ENCODE measurements at places on chromosomes 7 and 10.

GRCh38 chr7:154978017-154978416 lies 24.9 kb downstream of the PAXIP1 start:
- DNase-seq, result no peak

GRCh38 chr10:19317952-19318351 lies 269.4 kb downstream of the MALRD1 start:
- DNase-seq, result no peak

DNA sequence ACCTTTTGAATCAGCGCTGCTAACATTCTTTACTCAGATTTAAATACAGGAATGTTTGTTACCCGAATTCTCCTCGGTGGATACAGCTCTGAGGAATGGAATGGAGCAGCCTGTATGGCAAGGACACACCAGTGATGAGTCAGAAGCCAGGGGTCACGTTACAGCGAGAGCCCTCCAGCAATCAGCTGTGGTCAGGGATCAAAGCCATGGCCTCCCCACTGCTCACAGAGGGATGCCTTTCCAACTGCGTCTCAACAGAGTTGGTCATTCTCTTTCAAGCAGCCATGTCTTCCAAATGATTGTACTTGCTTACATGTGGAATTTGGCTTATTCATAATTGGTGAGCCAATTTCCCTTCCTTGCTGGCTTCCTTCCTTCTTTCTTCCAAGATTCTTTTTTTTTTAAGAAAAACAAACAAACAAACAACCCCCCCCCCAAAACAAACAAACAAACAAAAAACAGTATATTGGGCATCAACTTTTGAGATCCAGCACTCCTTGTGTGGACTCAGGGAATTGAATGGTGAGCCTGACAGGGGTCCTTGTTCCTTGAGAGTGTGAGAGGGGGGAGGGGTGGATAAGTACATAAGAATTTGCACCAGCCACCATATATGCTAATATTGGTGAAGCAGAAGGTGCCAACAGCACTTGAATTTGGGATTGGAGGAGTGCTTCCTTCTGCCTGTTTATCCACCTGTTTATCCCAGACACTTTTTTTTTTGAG lies 100.2 kb downstream of the ATXN7L1 start:
- DNase-seq, result no peak

- no peak for DNase-seq
Measured at GRCh38 chr7:101832205-101832631, 14.8 kb downstream of the CUX1 start.

- DNase-seq, result no peak
Measured at GRCh38 chr7:46814516-46815250, 767.2 kb downstream of the TNS3 start.

- no peak for DNase-seq
Measured at GRCh38 chr10:69044546-69044945, 43.4 kb upstream of the SRGN start.

DNA sequence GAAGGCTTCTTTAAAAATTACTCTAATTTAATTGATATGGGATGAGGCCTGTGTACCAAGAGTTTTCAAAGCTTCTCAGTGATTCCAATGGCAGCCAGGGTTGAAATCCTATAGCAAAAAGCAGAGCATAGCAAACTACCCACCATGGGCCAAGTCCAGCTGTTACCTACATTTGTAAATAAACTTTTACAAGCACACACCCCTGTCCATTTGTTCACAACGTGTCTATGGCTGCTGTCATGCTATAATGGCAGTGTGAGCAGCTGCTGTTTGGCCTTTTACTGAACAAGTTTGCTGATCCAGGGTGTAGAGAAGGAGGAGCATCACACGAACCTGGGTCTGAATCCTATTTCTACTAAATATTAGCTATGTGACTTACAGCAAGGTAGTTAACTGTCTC lies 50.0 kb downstream of the NPY start:
- DNase-seq, result no peak

DNA sequence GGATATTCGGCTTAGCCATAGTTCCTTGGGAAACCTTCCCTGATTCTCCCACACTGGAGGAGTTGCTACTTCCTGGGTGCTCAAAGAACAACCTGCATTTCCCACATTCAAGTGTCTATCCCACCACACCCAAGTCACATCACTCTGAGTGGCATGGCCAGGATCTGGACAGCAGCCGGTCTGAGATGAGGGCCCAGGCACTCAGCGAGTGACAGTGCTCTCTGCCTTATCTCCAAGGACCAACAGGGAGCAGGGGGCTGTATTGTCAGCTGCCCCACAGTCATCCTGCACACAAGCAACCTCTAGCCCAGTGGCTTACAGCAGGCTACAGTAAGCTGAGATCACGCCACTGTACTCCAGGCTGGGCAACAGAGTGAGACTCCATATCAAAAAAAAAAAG lies 16.1 kb upstream of the SLC18A3 start:
- DNase-seq, result no peak

- DNase-seq, result no peak
Measured at GRCh38 chr7:157089100-157089610, 49.6 kb upstream of the UBE3C start.

GRCh38 chr7:129361771-129362170 lies 72.5 kb upstream of the STRIP2 start:
- DNase-seq, result no peak

DNA sequence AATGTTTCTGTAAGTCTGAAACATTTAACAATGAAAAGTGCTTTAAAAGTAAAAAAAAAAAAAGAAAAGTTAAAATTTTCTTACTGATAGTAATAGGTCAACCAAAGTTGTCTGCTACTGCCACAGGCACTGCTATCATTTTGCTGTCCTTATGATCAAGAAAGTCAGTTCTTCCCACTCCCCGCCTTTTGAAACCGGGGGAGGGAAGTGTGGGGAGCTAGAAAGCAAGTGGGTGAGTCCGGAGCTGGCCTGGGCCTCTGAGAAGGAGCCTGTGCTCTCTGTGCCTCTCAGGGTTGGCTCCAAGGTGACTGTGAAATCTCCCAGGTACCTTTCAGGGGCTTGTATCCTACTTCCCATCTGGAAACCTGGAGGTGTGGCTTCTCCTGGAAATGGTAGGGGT lies 7.3 kb downstream of the C7orf57 start:
- no peak for DNase-seq

DNA sequence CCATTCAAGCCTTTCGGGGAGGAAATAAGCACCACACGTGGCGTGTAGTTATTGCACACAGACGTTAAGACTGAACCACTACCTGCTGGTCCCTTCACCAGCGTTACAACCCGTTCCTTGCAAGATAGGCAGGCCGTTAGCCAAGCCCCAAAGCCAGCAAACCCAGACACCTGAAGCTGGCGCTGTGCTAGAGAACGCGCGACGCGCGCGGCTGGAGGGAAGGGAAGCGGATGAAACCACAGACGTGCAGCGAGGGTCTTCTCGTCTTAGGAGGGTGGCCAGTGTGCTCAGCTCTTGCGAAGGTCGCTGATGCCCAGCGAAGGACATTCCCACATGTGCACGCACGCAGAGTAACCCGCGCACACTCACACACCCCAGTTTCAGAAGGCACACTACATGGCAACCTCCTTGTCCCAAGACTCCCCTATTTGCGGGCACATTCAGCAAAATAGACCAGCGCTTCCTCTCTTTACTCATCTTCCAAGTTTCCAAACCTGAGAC lies 980 bp downstream of the TMEM26 start:
- DNase-seq, result no peak

DNA sequence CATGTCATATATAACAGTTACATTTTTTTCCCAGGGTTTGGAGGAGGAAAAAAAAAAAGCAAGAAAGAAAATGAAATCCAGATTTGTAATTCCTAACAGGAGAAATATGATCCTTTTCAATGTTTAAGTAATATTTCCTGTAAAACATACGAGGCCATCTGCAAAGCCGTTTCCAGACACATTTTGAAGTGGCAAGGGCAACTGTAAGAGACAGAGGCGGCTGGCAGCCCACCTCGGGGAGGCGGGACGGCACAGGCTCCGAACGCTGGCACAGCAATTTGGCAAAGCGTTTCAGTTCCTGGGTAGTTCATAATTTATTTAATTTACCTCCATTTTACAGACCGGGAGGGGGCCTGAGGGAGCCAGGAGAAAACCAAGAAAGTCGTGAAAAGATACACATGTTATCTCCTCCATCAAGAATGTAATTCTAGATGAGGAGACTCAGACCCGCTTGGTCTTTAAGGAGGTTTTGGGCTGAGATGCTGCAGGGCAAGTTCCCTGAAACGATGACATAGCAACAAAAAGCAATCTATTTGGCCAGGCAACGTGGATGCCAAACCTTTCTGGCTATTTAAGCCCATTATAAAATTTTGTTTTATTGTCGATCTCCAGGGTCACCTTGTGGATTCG lies 448.5 kb upstream of the MKI67 start:
- no peak for DNase-seq

GRCh38 chr10:98613446-98613845 lies 166.7 kb upstream of the HPS1 start:
- no peak for DNase-seq

DNA sequence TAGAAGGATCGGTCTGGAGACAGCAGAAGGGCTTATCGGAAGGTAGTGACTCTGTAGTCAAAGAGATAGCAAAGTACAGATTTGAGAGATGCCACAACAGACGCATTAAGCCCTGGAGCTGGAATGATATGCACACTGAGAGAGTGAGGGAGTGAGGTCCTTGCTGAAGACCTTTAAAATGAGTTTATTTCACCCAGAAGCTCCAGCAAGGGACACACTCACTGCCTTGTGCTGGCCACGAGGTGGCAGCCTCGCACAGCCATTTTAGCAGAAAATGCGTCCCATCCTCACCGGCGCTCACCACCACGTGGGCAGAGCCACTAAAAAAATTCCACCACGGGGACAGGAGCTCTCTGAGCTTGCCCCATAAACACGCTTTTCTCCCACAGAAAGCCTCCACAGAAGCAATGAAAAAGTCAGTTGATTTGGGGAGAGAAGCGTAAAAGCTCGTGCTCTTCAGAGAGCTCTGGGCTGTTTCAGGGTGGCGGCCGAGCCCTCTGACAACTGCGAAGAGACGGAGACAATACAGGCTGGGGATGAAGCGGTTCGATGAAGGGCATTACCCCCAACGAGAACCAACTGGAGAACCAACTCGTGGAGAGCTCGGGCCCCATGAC lies 163.0 kb upstream of the KLF14 start:
- DNase-seq, result peak; percentile 53

- no peak for DNase-seq
Measured at GRCh38 chr7:130322615-130323014, 22.0 kb upstream of the CPA5 start.

GRCh38 chr10:7170626-7171322 lies 240.1 kb downstream of the SFMBT2 start:
- no peak for DNase-seq

DNA sequence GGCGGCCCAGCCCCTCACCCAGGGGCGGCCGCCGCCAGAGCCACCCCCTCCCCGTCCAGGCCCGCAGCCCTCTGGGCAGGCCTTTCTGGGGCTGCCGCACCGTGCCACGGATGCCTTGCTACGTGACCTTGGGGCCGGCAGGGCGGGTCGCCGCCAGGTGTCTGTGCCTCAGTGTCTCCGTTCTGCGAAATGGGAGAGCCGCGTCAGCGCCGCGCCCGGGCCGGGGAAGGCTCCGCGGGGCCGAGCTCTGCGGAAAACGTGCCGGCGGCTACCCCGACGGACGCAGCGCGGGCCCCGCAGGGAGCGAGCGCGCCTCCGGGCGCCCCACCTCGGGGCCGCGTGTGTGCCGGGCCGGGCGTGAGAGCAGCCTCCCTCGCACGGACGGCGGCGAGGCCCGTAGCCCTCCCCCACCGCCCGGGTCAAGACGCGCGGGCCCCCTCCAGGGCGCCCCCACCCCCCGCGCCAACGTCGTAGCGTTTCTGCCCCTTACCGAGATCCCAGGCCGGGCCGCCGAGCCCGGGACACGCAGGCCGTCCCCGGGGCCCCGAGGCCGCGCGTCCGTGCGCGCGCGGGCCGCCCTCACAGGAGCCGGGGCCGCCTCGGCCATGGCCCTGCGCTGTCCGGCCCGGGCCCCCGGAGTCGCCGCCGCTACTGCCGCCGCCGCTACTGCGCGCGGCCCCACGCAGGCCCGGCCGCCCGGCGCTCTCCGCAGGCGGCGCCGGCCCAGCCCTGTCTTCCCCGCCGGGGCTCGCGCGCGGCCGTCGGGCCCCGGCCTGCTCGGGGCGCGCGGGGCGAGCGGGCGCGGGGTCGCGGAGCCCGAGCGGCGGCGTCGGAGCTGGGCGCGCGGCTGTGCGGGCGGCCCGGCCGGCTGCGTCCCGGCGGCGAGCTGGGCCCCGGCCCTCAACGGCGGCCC lies 1.1 kb downstream of the ZNF777 start:
- DNase-seq, result no peak

DNA sequence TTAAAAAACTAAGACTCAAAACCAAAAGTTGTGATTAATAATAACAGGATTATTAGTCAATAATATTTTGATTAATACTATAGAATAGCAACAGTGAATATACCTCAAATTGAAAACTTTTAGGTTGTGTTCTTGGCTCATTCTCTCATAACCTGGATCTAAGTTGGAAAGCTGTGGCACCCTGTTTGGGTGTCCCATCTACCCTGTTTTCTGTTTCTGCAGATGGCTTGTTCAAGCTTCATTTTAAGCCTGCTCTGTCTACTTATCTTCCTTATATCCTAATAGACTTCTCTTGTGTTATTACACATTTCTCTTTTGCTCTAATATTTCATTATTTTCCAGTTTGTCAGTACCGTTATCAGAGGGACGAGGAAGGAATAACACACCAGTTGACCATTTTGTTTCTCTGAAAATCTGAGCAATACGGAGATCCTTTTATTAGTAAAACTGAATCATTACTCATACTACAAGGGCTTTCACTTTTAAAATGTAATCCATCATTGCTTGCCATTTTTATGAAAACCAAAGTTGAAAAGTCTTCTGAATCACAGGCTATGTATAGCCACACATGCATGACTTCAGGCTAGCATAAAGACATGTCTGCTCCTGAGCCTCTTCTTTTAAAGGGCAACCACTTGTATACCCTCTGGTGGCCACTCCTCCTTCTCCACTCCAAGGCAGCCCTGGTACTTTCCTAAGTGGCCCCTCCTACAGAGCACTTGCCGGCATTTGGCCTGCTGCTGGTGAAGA lies 22.3 kb downstream of the COX15 start:
- no peak for DNase-seq
